ENCODE measurements at places on chromosomes 2 and 18.

GRCh38 chr18:11095211-11095610 is 54.2 kb downstream of the PIEZO2 start:
- DNase-seq, result no peak

DNA sequence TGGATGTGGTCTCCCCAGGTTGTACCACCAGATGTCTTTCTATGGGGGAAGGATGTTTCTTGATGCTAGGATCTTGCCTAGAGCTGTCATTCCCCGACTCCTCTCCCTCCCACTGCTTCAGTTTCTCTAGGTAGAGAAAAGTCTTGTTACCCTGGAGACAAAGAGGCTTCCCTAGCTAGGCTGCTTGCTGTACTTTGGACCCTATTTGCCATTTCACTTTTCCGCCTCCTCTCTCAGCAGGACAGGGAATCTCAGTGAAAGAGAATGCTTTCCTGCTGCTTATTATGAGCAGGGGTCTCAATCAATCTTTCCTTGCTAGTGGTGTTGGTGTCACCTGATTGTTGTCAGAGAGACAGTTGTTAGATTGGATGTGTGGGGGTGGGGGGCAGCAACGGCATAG is 818.8 kb upstream of the GYPC start:
- DNase-seq, result no peak

- no peak for DNase-seq
Observed at GRCh38 chr2:181770150-181770549, 89.8 kb upstream of the NEUROD1 start.

- no peak for DNase-seq
Observed at GRCh38 chr2:64196963-64197362, 52.7 kb upstream of the PELI1 start.

DNA sequence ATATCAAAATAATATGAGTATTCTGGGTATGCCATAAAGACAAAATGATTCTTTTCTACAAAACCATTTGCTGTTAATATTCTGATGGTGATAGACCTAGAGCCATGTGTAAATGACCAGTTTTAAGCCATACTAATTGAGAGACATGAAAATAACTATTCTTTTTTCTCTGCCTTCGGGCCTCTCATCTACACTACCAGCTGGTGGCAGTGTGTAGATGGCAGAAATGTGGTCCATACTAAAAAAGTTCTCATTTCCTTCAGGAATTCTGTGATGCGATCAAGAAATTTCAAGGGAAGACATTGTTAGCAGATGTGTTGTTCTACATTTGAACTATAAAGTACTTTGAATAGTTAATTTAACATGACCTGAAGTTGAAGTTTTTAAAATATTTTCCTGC is 485.2 kb downstream of the TRIB2 start:
- DNase-seq, result no peak

GRCh38 chr2:47872941-47873340 is 33.4 kb downstream of the FBXO11 start:
- no peak for DNase-seq

DNA sequence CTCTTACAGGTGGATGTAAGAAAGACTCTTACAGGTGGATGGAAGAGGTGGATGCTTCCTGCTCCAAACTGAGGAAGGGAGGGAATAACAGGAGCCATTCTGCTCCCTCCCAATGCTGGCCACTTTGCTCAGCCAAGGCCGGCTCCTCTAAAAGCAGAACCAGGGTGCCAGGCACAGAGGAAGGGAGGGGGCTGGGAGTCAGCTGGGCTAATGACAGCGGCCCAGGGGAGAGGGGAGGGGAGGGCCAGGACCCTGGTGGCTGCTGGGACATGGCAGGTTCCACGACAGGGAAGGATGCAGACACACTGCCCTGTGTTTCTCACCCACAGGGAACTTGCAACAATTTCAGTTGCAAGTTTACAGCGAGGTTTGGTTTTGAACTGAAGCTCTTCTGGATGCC is 173.4 kb downstream of the ANAPC1 start:
- DNase-seq, result no peak

DNA sequence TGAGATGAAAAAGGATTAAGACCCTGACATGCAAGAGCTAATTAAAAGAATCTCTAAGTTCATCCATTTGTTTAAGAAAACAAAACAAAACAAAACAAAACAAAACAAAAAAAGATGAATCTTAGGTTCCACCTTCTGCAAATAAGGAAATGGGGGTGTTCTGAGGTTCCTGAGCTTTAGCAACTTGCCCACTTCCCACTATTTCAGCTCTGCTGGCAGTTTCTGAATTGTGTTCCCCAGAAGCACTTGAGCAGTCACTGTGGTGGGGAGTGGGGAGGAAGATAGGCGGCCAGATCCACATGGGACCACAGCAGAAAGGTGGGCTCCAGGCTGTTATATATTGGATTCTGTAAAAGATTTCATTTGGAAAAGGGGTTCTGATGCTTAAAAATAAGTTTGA is 20.3 kb downstream of the INO80C start:
- no peak for DNase-seq

DNA sequence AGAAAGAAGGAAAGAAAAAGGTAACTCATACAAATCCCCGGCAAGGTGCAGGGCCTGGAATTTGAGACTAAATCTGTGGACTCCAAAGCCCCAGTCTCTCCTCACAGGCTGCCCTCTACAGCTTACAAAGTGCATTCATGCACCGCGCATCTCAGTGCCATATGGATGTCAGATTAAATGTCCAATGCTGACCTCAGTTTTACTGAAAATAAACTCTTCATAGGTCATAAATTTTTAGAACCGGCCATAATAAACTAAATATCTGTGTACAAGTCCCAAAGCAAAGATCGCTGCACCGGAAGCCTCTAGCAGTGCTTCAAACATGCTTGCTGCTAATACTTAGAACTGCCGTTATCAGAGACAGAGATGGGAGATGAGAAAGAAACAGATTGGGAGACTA is 17.7 kb downstream of the ST6GAL2 start:
- DNase-seq, result no peak

DNA sequence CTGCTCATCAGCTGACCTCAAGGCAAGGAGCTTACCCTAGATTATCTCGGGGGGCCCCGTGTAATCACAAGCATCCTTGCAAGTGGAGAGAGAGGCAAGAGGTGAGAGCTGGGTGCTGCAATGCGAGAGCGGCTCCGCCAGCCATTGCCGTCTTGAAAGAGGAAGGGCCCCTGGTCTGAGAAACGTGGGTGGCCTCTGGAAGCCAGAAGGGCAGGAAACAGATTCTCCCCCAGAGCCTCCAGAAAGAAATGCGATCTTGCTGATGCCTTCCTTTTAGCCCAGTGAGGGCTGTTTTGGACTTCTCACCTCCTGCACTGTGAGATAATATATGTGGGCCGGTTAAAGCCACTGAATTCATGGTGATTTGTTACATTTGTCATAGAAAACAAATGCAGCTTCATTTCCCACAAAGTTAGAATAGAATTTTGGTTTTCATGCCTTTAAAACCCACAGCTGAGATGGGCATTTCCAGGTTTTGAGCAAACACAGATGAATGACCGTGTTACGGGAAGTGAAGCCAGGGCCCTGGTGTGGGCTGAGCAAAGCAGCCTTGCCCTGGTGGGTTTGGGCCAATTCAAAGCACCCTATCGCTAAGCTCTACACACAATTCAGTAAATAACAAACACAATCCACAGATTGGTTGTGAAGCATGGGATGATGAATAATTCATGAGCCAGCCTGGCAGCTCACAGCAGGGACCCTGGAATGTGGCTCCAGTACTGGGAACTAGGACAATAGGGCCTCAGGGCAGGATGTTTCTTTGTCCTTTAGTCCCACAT is 319.9 kb upstream of the HS6ST1 start:
- DNase-seq, result no peak

DNA sequence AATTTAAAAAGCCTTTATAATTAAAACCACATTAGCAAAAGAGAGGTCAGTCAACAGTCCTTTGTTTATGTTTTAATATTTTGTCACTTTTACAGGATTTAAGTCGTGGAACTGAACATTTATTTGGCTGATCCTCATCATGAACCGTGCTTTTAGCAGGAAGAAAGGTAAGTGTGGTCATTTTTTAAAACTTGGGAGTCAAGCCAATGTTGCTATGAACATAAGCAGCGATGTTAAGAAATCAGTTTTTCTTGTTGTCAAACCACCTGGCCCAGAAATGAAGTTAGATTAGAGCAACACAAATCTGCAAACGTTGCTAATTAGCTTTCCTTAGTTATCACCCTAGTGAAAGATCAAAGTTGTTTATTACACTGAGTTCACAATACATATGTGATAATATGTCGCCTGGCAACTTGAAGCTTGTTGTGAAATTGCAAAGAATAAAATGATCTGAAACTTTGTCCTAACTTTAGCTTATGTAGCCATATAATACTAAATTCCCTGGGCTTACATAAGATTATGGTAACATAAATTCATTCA is 186.0 kb downstream of the GULP1 start:
- no peak for DNase-seq

DNA sequence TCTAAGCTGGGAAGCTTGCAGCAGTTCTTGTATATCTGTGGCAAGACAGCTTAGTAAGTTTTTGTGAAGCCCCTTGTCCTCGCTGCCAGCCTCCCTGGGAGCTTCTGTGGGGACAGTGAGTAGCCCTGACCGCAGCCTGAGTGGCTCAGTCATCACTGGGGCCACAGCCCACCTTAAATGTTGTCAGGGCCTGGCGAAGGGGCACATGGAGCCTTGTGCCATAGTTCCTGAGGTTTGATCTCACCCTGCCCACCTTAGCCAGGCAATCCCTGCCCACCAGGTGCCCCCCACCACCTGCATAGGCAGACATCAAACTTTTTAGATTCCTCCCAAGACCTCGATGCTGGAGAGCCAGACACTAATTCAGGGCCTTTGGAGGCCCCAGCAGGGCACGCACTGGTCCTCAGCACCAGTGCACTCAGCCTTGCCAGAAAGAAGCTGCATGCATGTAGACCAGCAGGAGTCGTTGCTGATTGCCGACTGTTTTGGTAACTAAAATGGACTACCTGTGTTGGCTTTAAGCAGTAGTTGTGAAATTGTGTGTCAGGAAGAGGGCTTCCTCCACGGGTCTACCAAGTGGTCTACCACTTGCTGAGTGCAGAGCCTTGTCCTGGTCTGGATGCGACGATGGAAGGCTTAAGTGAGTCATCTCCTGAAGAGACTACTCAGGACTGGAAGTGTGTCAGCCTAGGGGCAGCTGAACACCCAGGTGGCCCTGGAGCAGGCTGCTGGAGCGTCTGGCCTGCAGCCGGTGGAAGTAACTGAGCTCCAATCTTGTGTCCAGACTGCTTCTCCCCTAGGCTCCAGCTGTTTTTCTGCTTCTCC is 233.1 kb downstream of the SEPTIN10 start:
- no peak for DNase-seq

GRCh38 chr2:208643145-208643544 is 236.6 kb downstream of the PTH2R start:
- no peak for DNase-seq

DNA sequence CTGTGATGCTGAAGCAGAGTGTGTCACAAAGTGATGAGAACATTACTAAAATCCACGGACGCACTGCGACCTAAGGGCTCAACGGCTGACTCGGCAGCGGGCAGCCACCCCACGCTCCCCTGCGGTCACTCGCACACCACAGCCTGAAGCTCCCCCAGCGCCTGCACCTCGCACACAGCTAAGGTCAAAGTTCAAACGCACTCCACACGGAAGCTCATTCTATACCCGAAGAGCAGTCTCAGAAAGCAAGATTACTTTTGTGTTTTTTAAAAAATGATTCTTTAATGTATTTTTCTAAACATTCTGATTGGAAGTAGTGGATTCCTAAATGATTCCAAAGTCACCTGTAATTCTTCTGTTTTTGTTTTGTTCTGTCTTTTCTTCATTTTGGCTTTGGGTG is 21.7 kb downstream of the ASPRV1 start:
- DNase-seq, result no peak

DNA sequence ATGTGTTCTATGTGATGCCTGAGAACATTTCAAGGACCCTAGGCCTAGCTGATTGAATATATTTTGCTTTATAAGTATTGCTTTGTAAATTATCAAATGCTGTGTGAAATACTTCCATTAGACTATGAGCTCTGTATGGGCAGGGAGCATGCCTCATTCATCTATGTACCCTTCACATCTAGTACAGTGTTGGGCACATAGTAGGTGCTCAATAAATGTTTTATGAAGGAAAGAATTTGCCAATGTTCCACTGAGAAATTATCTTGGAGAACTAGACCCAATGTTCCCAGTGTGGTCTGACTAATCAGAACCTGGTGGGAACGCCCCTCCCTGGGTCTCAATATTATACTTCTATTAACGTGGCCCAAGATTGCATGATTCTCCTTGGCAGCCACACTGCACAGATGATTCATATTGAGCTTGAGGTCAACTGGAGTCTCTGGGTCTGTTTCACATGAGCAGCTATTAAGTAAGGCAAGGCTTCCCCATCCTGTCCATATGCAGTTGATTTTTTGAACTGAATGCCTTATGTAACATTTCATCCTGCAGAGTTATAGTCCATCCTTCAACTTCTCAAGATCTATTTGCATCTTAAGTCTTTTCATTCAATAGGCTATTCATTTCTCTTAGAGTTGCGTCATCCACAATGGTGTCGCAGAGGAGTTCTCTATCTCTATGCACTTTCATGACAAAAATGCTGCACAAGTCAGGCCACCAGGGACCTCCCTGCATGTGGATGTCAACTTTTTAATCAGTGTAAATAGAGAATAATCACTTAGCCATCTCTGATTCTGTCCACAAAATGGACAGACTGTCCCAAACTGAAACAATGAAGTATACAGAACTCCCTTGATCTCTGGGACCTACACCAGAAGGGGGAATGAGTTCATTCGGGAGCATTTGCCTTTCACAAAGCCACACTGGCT is 257.6 kb downstream of the CYP26B1 start:
- no peak for DNase-seq

DNA sequence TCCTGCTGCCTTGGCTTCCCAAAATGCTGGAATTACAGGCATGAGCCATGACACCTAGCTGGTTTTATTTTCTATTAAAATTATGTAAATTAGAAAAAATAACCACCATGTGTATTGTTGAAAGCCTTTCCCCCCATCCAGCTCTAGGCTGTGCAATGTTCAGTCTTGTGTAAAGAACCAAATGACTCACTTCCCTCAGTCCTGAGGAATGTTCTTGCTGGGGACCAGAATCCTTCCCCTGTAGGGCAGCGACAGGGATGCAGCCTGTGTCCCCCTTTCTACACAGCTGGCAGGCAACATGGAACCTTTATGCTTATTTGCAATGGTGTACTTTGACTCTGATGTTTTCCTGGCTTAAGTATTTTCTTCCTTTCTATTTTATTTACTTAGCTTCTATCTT is 29.4 kb downstream of the AOX1 start:
- no peak for DNase-seq

DNA sequence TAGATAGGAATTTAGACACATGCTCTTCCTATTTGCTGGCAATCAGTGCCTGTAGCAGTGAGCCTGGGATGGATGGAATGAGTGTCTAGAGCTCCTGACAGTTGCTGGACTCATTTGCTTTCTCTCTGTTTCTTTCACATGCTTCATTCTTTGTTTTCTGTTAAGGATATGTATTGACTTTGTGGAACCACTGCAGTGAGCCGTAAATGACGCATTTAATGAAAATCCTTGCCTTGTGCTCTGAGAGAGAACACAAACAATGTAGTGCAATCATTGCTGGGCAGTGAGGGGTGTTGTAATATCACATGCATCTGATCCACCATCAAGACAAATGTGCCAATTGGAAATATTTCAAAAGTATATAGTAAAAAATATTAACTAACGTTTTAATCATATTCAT is 25.2 kb upstream of the CDH20 start:
- no peak for DNase-seq
